Heart right ventricle (tissue), 16 donors: ENCODE measurements at places on chromosomes 4 and X.

DNA sequence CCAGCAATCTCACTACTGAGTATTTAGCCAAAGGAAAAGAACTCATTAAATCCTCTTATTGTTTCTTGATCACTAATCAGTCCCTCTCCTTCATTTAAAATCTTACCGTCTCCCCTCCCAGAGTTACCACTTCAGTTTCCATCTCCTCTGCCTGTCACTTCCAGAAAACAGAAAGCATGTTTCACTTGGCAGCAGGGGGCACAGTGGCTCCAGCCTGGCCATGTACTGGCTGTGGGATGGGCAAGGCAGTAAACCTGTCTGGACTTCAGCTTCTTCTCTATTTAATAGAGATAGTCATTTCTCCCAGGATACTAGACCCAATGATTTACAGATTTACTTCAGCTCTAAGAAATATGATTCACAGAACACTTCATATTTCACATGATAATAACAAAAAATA, 63.2 kb downstream of the CD40LG start:
- peak; percentile 30 for DNase-seq

- DNase-seq, result no peak
These were observed 72.1 kb downstream of the GATB start for GRCh38 chr4:151688785-151689043.

DNA sequence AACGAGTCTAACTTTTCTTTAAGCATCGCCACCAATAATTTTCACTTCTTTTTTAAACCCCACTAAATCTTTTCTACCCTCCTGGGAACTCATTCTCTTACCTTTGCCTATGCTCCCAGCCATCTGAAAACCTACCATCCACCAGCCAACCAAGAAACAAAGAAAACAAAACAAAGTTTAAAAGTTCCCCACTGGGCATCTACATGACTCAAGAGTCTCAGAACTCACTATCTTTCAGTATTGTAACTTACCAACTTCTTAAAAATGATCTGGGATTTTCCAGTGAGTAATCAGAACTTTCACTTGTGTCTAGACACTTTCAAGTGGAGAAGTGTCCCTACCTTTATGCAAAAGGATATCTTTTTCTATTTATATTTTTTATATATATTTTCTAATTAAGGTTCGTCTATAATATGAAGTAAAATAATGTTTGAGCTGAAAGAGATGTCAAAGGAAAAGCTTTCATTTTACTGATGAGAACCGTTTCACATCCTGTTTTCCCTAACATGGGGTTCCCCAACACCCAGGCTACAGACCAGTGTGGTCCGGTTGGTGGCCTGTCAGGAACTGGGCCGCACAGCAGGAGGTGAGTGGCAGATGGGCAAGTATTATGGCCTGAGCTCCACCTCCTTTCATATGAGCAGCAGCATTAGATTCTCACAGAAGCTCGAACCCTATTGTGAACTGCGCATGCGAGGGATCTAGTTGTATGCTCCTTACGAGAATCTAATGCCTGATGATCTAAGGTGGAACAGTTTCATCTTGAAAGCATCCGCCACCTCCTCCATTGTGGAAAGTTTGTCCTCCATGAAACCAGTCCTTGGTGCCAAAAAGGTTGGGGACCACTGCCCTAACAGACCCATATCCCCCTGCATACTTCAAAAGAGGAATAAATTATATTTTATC, 9.8 kb upstream of the TIGD2 start:
- no peak for DNase-seq

DNA sequence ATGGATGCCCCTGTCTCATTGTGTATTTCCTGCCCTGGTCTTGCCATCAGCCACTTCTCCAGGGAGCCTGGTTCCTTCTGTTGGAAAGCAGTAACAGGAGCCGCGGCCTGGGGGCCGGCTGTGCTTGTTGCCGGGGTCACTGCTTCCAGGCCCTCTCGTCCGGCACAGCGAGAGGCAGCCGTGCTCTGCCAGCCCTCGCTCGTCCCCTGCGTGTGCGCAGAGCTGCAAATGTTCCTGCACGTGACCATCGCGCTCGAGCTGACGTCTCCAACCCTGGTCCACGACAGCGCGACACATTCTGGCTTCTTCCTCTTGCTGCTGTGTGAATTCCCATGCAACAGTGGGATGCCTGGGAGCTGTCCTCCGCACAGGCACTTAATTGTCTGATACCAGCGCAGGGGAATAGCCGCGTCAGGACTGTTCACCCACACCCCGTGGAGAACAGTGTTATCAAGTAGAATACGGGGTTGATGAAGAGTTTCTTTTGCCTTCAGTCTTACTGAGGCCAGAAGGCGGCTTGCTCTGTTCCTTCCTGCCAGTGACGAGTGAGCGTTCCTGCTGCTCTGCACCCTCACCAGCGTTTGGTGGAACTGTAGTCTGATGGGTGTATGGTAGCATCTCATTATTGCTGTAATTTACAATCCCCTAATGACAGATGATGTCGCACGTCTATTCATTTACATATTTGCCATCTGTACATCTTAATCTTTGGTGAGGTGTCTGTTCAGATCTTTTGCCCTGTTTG, 12.3 kb downstream of the PDE6B start:
- DNase-seq, result no peak

GRCh38 chrX:118637997-118638396, 89.4 kb upstream of the IL13RA1 start:
- no peak for DNase-seq

- DNase-seq, result no peak
These were observed 1.1 kb downstream of the TKTL1 start for GRCh38 chrX:154296731-154297130.

DNA sequence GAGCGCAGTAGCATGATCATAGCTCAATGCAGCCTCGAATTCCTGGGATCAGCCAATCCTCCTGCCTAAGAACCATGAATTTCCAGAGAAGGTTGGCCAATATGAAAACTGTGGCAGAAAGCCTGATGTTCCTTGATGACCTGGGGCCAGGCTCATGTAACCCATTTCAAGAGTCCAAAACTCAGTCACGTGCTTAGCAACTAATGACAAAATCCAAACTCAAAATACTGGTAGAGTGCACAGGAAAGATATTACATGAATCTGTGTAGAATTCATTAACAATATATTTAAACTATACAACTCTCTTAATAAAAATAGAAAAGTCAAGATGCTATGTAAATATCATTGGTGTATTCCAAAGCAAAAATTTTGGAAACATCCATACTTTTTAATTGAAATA, 265.7 kb upstream of the NDST3 start:
- no peak for DNase-seq

DNA sequence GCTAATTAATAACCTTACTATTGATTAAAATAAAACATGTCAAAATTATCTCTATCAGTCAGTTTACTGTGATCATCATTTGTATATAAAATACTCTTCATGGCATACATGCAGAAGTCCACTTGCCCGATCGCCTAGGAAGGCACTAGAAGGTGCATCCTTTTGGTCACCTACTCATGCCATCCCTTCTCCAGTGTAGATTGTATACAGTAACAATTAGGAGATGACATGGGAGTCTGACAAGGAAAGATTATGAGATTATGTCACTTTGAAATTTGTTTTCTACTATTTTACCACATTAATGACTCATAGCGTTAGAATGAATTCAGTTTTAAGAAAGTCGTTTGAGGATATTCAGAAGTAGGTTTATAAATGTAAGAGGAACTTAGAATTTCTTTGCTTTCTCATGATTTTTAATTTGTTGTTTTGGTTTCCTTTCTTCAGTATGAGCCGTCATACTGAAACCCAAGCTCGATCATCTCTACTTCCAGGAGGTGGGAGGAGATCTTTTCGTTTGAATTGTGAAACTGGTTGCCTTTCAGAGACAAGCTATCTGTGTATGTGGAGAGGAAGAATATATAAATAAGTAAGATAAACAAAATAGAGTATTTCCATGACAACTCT, 51.1 kb upstream of the UNC5C start:
- DNase-seq, result no peak

GRCh38 chrX:155993421-155993820, 4.1 kb upstream of the IL9R start:
- no peak for DNase-seq

DNA sequence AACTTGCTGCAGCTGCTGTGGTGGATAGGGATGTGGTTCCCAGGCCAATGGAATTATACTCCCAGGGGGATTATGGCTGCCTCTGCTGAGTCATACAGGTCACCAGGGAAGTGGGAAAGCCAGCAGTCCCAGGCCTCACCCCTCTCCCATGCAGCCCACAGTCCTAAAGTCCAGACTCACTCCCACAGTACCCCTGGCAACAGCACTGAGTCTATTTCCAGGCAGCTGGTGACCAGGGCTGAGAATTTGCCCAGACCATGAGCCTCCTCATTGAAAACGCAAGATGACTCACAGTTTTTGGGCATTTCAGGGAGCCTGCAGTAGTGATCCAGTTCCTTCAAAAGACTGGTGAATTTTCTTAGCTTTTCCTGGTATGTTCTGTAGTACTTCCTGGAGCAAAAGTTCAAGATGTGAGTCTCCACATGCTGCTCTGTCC, 137.6 kb downstream of the NPNT start:
- DNase-seq, result no peak

- DNase-seq, result no peak
These were observed 884.5 kb upstream of the EPHA5 start for GRCh38 chr4:66554826-66555225.

DNA sequence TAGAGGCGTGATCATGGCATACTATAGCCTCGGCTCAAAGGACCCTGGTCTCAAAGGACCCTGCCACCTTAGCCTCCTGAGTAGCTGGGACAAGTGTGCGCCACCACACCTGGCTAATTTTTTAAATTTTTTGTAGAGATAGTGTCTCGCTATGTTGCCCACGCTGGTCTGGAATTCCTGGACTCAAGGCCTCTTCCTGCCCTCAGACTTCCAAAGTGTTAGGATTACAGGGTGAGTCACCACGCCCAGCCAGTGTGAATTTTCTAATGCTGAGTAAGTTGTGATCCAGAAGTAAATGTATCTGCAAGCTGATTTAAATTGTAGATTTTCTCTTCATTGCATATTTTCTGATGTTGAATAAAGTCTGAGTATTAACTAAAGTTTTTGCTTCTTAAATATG, 2.6 kb upstream of the ZNF674 start:
- DNase-seq, result no peak

GRCh38 chrX:7077241-7078230, 70.0 kb upstream of the STS start:
- no peak for DNase-seq
